ENCODE measurements at places on chromosomes 5 and 9. TPM values are rescaled to one million over a fixed set of nuclear protein-coding genes. Genes with fewer than 3 reads are reported as not detected.

DNA sequence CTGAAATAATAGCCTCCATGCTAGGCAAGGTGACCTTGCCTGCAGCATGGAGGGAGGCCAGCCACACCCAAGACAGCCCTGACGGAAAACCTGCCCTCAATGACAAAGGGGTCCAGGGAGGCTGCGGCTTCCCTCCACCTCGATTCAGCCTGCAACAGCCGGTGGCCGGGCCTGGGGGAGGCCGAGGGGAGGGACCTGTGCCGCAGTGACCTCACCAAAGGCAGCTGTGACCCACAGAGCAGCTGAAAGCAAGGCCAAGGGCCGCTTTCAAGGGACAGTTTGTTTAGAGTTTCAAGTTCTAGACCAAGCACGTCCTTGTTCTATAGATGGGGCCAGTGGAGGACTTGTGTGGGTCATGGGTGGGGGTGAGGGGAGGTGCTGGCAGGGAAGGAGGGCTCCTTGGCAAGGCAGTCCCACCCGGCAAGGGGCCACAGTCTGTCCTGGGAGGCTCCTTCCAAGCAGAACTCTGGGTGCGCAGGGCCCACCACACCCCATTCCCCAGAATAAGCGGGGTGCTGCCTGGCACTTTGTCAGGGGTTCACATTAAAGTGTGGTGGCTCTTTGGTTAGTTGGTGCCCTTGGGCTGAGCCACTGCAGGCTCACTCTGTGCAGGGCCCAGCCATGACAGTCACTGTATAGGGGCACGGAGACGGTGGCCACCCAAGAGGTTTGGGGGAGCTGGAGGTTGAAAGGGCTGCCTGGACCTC is 226.5 kb downstream of the FANCC start:
- peaks cover 48% of the 10 kb centered on the region for H3K4me1 ChIP-seq
- H3K27ac ChIP-seq, result peak overlapping the region; percentile 88
- H3K4me3 ChIP-seq, result peak overlapping the region; percentile 57
- no peaks in the 10 kb centered on the region for H3K27me3 ChIP-seq
- peaks cover 80% of the 10 kb centered on the region for H3K36me3 ChIP-seq

- H3K27me3 ChIP-seq, result no peaks in the 10 kb centered on the region
- peaks cover 39% of the 10 kb centered on the region for H3K4me1 ChIP-seq
- H3K4me3 ChIP-seq, result no peak overlapping the region
- peak overlapping the region; percentile 42 for H3K27ac ChIP-seq
- peaks cover 90% of the 10 kb centered on the region for H3K36me3 ChIP-seq
- no peak for DNase-seq
Measured at GRCh38 chr5:138927979-138928378, 52.8 kb upstream of the LRRTM2 start.

The WDR36 gene
- 50.8 TPM for total RNA-seq

- H3K27ac ChIP-seq, result no peak overlapping the region
- peaks cover 64% of the 10 kb centered on the region for H3K27me3 ChIP-seq
Measured at GRCh38 chr9:136750526-136750925, 2.2 kb upstream of the LCN6 start.

GRCh38 chr5:40605295-40605958 is 74.3 kb upstream of the PTGER4 start:
- H3K27ac ChIP-seq, result no peak overlapping the region
- H3K27me3 ChIP-seq, result no peaks in the 10 kb centered on the region
- no peaks in the 10 kb centered on the region for H3K36me3 ChIP-seq
- no peaks in the 10 kb centered on the region for H3K4me1 ChIP-seq
- DNase-seq, result no peak

The PCDHAC2 gene
- 12.6 TPM for total RNA-seq

GRCh38 chr5:133111299-133111698 is 59.5 kb downstream of the HSPA4 start:
- DNase-seq, result peak; percentile 91
- H3K36me3 ChIP-seq, result peaks cover 19% of the 10 kb centered on the region
- no peak overlapping the region for H3K27ac ChIP-seq
- H3K4me3 ChIP-seq, result no peak overlapping the region
- peaks cover 18% of the 10 kb centered on the region for H3K4me1 ChIP-seq

- DNase-seq, result no peak
- H3K4me3 ChIP-seq, result no peak overlapping the region
- H3K27me3 ChIP-seq, result no peaks in the 10 kb centered on the region
- peaks cover 39% of the 10 kb centered on the region for H3K36me3 ChIP-seq
Measured at GRCh38 chr5:86623785-86624483, 6.2 kb downstream of the COX7C start.

DNA sequence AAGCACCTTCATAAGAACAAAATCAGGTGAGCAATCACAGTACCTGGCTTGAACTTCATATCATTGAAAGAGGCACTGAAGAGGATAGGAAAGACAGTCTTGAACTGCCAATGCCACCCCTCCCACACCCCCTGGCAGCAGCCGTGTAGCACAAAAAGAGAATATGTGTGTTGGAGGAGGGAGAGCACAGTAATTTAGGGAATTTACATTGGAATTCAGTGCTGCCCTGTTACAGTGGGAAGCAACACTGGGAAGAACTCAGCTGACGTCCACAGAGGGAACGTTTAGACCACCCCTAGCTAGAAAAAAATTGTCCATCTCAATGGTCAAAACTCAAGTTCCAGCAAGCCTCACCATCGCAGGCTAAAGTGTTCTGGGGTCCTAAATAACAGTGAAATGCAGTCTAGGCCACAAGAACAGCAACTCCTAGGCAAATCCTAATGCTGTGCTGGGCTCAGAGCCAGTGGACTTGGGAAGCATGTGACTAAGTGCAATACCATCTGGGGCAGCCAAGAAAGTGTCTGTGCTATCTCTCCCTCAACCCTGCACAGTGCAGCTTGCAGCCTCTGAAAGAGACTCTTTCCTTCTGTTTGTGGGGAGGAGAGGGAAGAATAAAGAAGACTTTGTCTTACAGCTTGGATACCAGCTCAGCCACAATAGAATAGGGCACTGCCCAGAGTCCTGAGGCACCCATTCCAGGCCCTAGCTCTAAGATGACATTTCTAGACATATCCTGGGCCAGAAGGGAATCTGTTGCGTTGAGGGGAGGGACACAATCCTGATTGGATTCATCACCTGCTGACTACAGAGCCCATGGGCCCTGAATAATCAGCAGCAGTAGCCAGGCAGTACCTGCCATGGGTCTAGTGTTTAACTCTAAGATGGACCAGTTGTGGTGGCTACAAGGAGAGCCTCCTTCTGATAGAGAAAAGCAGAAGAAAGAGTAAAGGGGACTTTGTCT is 62.1 kb upstream of the VLDLR start:
- peaks cover 30% of the 10 kb centered on the region for H3K4me1 ChIP-seq
- no peak overlapping the region for H3K4me3 ChIP-seq
- no peak overlapping the region for H3K27ac ChIP-seq
- H3K27me3 ChIP-seq, result no peaks in the 10 kb centered on the region
- H3K36me3 ChIP-seq, result no peaks in the 10 kb centered on the region

DNA sequence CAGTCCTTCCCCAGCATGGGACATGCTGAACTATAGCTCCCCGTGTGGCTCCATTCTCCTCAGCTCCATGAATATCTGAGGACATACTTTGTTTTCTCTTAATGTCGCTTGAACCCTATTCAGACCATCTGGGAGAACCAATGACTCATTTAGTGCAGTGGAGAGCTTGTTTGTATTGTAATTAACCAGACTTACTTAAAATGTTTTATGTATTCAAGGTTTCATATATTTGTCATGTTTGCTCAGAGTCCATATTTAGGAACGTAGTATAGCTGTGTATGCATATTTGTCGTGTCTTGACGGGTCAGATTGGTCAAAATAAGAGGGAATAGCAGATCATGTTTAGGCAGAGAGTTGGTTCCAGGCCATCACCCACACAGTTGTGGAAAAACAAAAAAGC is 150.1 kb upstream of the NTRK2 start:
- no peak for DNase-seq
- no peaks in the 10 kb centered on the region for H3K4me1 ChIP-seq
- no peaks in the 10 kb centered on the region for H3K27me3 ChIP-seq
- H3K27ac ChIP-seq, result no peak overlapping the region

The GPR151 gene
- total RNA-seq, result not detected

The SLC46A2 gene
- total RNA-seq, result not detected

GRCh38 chr5:8981496-8981895 is 564.4 kb downstream of the SEMA5A start:
- H3K27me3 ChIP-seq, result no peaks in the 10 kb centered on the region
- H3K4me1 ChIP-seq, result no peaks in the 10 kb centered on the region
- no peaks in the 10 kb centered on the region for H3K36me3 ChIP-seq
- no peak for DNase-seq
- no peak overlapping the region for H3K27ac ChIP-seq

The OGN gene
- total RNA-seq, result not detected

DNA sequence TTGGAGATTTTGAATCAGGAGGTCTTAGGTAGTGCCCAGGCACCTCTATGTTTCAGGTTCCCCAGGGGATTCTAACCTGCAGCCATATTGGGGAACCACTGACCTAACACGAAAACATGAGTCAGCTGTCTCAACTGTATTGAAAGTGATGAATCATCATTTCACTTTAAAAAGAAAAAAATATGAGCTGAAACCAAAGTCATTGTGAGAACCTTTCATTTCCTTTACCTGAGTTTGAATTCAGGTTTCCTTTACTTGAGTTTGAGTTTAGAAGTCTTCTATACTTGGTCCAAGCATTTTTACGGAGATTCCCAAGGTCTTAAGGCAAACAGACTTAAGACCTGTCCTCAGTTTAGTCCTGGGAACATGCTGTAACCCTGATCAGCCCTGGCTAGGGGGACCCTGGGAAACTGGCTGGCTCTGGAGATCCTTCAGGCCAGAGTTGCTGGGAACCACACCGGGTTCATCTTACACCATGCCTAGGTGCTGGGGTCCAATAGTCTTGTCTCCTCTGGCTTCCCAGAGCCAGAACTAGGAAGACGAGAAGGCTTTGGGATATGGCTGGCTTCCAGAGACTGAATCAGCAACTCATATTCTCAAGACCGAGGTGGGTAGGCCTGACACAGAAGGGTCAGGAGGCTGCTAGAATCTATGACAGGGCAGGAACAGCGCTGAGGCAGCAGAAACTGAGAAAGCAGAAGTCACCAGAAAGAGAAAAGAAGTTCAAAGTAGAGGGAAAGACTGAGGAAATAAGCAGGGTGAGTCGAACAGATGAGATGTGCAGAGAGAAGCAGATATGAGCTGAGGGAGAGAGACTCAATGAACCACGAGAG is 16.4 kb upstream of the PDCD1LG2 start:
- H3K36me3 ChIP-seq, result no peaks in the 10 kb centered on the region
- no peak for DNase-seq
- no peak overlapping the region for H3K27ac ChIP-seq
- H3K4me1 ChIP-seq, result peaks cover 9% of the 10 kb centered on the region

All from Calu3 (cell line).